Esophagus squamous epithelium (tissue), 5 donors: ENCODE measurements at places on chromosomes 11 and 22. TPM values are rescaled to one million over a fixed set of nuclear protein-coding genes. Genes with fewer than 3 reads are reported as not detected.

DNA sequence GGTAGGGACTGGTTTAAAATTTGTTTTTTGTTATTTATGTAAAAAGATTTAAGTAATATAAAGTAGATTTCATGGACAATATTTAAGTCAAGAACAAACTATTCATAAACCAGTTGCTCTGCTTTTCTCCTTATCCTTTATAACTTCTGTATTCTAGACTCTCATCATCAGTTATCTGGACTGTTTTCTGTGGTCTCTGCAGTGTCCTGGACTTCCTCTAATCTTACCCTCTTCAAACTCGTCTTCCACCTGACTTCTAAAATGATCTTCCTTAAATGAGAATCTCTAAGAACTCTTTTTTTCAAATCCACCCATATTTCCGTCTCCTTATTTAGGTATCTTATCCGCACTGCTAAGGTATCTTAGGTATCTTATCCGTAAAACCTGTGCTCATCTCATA lies 8.1 kb downstream of the RRM1 start:
- no peak overlapping the region for H3K4me3 ChIP-seq
- no peak overlapping the region for H3K27ac ChIP-seq
- DNase-seq, result no peak
- peaks cover 17% of the 10 kb centered on the region for H3K36me3 ChIP-seq

- H3K4me1 ChIP-seq, result no peaks in the 10 kb centered on the region
- H3K27me3 ChIP-seq, result no peaks in the 10 kb centered on the region
- H3K4me3 ChIP-seq, result no peak overlapping the region
- DNase-seq, result no peak
- peak overlapping the region; percentile 52 for H3K27ac ChIP-seq
Measured at GRCh38 chr11:85772695-85773094, 38.2 kb downstream of the SYTL2 start.

Gene KCNJ5
- not detected for total RNA-seq

Gene NKAPD1
- 19.4 TPM for total RNA-seq

Gene OSBP2
- total RNA-seq, result 3.8 TPM

Gene KDM4D
- 0.38 TPM for total RNA-seq

Gene GRK3
- total RNA-seq, result 5.3 TPM
